ENCODE measurements at places on chromosomes 13 and 19.

DNA sequence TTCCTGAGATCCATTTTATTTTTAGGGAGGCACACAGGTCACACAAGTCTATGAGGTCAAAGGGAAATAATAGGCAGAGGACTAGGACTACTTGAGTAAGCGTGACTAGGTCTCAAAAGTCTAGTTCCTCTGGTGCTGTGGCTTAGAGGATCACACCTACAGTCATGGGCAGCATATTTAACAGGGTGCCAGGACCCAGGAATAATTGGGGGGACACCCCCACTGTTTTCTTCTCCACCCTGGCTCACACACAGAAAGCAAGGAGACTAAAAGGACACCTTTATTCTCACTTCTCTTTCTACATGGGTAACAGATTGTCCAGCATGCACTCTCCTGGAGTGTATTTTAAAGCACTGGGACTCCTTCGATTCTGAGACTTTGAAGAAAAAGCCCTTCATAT, 26.2 kb downstream of the OXGR1 start:
- no peak for DNase-seq

GRCh38 chr19:39111593-39112199, 13.9 kb upstream of the PAK4 start:
- no peak for DNase-seq

DNA sequence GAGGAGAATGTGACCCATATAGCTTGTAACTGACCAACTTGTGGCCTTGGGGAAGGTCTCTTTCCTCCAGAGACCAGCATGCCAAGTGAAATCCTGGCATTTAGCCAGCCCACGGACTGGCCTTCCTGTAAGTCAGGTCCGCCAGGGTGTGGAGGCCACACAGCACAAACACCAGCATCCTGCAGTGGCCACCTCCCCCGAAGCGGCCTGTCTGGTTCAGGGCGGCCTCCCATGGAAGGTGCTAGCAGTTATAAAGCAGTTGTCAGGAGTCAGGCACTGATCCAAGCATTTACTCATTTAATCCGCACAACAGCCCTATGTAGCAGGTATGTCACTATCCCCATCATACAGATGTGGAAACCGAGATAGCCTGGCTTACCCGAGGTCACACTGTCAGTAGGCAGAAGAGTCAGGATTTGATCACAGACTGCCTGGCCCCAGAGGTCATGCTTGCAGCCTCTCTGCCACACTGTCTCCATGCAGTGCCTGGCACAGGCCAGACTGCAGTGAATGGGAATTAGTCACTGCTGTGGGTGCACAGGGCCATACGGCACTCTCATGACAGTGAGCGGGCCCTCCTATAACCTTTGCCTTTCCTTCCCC, 36.7 kb downstream of the CAPN12 start:
- DNase-seq, result peak; percentile 51

DNA sequence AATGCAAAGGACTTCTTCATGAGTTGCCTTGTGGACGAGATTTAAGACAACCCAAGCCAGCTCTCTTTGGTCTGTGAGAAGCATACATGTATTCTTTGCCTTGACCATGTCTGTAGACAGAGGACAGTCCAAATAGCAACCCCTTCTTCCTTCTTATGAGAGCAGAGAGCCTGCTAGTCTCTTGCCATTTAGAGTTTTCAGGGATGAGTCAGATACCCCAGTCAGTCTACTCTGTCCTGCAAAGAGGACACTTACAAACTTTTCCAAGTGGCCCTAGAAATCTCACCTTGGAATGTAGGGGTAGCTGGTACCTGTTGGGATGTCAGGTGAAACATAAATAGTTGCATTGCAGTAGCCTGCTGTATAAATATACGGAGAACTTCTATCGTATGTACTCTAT, 36.7 kb downstream of the DNAJC3 start:
- DNase-seq, result peak; percentile 54

GRCh38 chr13:28299916-28300315, 161.6 kb downstream of the PAN3 start:
- no peak for DNase-seq

DNA sequence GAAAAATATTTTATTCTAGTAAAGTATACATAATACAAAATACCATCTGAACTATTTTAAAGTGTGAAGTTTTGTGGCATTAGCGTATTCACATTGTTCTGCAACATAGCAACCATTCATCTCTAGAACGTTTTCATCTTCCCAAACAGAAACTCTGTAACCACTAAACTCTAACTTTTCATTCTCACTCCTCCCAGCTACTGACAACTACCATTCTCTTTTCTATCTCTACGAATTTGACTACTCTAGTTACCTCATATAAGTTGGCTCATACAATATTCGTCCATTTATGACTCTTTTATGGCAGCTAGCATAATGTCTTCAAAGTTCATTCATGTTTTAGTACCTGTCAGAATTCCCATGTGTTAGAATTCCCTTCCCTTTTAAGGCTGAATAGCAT, 150.5 kb upstream of the MIR17HG start:
- DNase-seq, result no peak

- no peak for DNase-seq
These were observed 421.0 kb upstream of the KLF12 start for GRCh38 chr13:74555276-74555625.

DNA sequence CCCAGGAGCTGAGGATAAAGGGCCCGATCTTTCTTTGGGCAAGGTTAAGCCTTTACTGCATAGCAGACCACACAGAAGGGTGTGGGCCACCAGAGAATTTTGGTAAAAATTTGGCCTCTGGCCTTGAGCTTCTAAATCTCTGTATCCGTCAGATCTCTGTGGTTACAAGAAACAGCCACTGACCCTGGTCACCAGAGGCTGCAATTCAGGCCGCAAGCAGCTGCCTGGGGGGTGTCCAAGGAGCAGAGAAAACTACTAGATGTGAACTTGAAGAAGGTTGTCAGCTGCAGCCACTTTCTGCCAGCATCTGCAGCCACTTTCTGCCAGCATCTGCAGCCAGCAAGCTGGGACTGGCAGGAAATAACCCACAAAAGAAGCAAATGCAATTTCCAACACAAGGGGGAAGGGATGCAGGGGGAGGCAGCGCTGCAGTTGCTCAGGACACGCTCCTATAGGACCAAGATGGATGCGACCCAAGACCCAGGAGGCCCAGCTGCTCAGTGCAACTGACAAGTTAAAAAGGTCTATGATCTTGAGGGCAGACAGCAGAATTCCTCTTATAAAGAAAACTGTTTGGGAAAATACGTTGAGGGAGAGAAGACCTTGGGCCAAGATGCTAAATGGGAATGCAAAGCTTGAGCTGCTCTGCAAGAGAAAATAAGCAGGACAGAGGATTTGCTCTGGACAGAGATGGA, 8.4 kb upstream of the CEACAM19 start:
- peak; percentile 43 for DNase-seq

DNA sequence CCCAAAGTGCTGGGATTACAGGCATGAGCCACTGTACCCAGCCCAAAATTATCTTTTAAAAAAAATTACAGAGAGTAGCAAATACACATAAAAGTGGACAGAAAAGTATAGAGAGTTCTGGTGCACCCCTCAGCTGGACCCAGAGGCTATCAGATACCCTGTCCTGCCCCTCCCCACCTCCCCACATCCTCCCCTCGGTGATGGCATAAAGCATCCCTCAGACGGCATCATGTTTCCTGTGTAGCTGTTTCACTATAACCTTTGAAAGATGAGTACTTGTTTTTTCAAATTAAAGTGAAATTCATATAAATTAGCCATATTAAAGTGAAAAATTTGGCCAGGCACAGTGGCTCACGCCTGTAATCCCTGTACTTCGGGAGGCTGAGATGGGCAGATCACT, 20.1 kb downstream of the SLC27A1 start:
- no peak for DNase-seq

DNA sequence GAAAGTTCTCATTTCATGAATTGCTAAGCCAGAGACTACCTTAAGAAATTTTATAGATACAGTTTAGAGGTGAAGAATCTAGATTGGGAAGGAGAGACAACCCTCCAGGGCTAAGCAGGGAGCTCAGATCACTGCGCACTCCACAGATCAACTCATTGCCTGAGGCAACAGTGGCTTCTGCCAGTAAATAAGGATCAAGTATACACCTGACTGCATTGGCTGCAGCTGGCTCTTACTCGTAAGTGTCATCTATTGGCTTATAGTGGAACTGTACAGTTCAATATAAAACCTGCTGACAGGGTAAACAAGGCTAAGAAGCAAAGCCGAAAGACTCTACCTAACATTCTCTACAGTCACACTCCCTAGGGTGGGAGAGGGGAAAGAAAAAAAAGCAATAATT, 18.0 kb upstream of the C1QTNF9B start:
- DNase-seq, result no peak

- DNase-seq, result no peak
These were observed 785.0 kb upstream of the MIR17HG start for GRCh38 chr13:90562443-90562842.

- no peak for DNase-seq
These were observed 2.5 kb upstream of the LILRB4 start for GRCh38 chr19:54660306-54660705.

DNA sequence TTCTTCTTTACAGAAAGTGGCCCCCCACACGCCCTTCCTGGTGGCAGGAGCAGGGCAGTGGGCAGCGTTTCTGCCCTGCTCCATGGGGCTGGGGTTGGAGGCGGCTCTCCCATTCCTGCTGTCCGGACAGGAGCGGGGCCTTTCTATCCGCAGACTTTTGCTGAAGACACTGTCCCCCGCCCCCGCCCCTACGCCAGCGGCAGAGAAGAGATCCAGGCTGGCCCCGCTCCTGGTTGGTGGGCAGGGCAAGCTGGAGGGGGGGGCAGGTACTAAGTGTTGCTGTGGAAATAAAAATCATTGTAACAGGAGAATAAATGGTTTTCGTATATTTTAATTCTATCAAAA, 81.7 kb downstream of the ZNF429 start:
- no peak for DNase-seq

DNA sequence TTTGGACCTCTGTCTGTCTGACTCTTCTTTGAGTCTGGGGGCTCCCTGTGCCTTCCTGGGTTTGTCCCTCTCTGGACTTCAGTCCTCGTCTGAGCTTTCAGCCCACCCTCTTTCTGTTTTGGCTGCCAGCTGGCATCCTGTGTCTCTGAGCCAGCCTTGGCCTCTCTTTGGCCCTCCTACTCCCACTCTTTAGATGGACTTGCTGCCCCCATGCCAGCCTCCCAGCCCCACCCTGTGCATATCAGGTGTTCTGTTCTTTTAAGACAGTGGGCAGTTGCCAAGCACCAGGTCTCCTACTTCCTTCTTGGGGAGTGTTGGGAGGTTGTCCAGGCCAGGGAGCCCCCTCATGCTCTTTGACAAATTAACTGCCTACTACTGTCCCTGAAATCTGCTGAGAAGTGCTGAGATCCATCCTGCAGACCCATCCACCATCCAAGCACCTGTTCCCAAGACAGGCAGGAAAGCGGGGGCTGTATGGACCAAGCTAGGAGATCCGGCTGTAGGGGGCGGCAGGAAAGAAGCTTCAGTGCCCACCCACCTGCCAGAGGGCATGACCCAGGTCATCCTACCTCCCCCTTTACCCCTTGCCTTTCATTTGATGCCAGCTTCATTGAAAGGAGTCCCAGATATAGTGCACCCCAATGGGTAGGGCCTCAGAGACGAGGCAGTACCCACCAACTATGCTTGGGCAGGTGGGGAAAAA, 9.6 kb downstream of the CIC start:
- no peak for DNase-seq

GRCh38 chr19:55643887-55644176, 383 bp downstream of the ZNF581 start:
- no peak for DNase-seq

DNA sequence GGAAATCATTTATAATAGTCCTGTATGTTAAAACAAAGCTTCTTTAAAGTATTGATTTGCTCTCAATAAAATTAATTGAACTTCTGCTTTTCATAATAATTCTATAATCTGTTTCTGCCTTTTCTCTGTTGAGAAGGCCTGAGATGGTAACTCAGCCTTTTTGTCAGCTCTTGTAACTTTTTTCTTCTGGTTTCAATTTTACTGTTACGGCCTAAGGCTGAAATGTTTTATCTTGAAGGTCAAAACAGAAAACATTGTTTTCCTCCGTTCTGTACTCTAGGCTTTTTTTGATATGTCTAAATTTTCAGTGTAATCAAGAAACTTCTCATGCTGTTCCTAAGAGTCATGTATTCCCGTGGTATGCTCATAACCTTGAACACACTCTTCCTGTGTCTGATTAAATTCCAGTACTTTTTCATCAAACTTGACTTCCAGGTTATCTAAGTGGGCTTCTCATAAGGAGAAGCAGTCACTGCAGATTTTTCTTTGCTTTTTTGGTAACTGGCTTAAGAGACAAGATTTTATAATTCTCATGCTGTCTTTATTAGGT, 7.6 kb upstream of the NAXD start:
- DNase-seq, result no peak

DNA sequence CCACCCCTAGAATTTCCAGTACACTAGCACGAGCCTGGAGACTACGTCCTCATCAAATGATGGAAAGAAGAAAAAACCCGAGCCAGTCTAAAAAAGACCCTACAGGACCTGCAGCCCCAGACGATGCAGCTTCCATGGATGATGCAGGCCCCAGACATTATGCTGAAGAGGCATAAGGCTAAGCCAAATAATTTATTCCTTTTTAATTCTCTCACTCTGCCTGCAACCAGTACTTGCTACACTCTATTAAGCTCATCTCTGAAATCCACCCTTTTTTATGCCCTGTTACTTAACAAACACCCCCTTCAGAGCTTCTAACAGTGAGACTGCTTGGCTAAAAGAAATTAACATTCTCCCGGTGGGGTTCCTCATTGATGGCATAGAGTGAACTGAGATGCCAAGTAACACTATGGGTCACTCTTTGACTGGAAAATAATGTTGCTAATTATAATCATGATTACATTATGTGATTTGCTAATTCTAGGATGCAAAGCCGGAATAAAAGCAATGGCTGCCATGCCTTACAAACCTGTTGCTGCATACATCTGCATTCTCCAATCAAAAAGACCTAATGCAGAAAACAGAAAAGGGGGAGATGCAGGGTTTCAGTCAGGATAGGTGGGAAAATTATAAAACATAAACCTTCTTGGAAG, 1462.4 kb downstream of the UQCRFS1 start:
- DNase-seq, result no peak

DNA sequence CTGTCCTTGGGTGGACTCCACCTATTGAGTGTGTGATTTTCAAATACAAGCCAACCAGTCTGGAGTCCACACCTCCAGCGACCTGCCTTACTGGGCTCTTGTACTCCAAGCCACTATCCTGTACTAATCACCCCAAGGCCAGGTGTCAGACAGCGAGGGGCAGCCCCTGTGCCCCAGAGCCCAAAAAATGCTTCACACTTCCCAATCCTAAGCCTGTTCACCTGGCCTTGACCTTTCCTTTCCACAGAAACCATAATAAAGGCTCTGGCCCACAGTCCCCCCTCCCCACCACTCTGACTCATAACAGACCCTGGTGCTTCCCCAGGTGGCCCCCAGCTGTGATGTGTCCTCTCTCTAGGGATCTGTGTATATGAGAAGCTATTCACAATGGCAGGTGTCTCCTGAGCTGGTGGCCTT, 3.9 kb downstream of the CD209 start:
- DNase-seq, result no peak

- DNase-seq, result no peak
These were observed 1.3 kb downstream of the MEIS3 start for GRCh38 chr19:47417746-47418691.

Measured in EH (cell line).